ENCODE measurements at places on chromosomes 12 and 14.

- no peak for DNase-seq
Observed at GRCh38 chr12:51959211-51959610, 7.7 kb downstream of the ACVR1B start.

- no peak for DNase-seq
Observed at GRCh38 chr12:26608706-26609105, 224.3 kb downstream of the ITPR2 start.

DNA sequence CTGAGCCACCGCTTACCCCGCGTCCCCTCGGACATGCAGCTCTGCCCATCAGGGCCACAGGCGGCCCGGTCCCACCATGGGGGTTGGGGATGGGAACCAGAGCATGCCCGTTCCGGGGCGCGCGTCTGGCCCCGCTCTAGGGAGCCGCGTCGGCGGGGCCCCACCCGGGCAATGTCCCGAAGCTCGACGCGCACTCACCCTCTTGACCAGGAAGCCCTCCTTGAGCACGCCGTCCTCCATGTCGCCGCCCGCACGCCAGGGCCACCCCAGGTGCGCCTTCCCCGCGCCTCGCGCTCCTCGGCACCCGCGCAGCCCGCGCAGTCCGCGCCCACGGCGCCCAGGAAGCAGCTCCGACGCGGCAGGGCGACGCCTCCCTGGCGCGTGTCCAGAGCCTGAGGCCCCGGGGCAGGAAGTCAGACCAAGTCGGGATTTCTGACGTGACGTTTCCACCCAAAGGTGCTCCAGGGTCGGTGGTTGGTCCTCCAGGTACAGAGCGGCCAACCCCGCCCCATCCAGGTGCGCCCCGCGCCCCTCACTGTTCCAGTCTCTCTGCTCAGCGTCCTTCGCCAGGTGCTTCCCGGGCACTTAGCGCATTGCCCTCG is at the start of gene PLEK2:
PLEK2 (minus strand) TSS at position 346 of the 602 bp plus-strand sequence; CDS start at position 240, 106 bp downstream.
- DNase-seq = no peak

GRCh38 chr12:5944688-5945070 is 380 bp downstream of the ANO2 start:
- no peak for DNase-seq

DNA sequence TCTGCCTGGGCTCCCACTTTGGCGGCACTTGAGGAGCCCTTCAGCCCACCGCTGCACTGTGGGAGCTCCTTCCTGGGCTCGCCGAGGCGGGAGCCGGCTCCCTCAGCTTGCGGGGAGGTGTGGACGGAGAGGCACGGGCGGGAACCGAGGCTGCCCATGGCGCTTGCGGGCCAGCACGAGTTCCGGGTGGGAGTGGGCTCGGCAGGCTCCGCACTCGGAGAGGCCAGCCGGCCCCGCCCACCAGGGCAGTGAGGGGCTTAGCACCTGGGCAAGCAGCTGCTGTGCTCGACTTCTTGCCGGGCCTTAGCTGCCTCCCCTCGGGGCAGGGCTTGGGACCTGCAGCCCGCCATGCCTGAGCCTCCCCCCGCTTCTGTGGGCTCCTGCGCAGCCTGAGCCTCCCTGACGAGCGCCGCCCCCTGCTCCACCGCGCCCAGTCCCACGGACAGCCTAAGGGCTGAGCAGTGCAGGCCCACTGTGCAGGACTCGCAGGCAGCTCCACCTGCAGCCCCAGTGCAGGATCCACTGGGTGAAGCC is 44.6 kb downstream of the R3HDM2 start:
- DNase-seq = no peak

DNA sequence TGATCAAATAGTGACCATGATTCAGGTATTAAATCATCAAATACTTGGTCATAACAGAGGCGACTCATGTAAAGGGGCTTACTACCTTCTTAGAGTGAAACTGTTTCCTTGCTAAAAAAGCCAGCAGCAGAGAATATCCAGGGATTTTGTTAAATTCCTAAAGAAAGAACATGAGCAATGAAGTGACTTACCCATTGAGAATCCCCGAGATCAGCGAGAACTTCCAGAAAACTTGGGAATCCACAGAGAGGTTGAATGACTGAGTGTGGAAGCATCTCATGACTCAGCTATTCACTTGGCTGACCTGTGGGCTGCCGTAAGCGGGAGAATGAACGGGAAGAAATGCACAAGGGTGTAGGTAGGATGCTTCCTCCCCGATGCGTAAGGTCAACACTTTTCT is 85.3 kb upstream of the KCNA1 start:
- no peak for DNase-seq

DNA sequence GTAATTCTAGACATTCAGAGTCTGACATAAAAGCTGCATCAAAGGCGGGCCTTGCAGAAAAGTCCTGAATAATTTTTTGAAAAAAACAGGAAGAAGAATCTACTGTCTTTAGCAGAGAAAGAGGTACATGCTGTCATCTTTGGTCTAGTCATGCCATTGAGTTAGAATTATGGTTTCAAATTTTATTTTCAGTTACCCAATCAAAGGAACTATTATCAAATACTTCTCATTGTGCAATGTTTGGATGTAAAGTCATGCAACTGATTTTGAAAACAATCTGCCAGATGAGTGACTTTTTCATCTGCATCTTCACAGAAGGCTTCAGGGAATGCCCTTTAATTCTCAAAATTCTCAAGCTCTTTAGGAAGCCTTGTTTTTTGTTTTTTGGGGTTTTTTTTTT is 803.5 kb downstream of the FLRT2 start:
- DNase-seq = no peak

DNA sequence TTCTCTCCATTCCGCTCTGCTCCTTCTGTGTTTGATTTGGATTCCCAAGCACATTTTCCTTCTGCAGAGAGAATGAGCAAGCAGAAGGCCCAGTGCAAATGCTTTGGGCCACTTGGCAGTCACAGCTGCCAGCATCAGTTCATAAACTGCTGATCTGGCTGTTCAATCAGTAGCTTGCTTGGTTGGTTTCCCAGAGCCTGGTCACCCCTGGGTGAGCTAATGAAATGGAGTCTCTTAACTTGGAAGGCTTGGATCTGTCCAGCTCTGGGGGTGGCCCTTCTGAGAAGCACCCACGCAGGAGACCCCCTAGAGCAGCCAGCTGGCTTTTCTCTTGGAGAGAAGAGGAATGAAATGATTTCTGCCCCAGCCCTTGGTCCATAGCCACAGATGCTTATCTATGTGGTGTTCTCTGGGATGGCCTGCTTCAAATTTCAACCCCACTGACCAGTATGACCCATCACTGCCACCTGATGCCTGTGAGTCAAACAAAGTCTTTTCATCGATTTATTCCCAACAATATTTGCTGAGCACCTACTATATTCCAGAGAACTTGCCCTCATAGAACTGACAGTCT is 30.3 kb downstream of the FAIM2 start:
- DNase-seq = no peak

- no peak for DNase-seq
Observed at GRCh38 chr12:124298685-124299410, 4.0 kb downstream of the RFLNA start.

DNA sequence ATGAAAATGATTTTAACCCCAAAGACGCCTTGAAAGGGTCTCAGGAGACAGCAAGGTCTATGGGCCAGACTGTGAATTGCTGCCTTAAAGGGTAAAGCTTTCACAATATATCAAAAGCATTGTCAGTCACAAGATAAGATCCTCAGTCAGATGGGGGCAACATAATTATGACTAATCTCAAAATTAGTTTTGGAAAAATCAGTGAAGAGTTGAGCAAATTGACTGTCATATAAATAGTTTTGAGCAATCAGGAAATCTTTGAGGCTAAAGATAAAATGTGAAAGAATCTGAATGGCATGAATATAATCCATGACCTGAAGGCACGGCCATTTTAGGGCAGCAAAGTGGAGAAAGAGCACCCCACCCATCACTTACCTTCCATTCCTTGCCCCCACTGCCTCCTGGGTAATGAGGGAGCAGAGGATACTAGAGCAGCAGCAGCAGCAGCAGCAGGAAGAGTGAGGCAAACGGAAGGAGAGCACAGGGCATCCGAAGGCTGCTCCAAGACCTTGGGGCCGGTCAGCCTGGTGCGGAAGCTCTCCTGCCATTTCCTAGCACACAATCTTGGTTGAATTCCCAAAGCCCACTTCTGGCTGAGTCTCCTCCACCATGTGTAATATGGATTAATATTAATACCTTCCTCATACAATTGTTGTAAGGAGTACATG is 7.0 kb downstream of the STON2 start:
- no peak for DNase-seq

DNA sequence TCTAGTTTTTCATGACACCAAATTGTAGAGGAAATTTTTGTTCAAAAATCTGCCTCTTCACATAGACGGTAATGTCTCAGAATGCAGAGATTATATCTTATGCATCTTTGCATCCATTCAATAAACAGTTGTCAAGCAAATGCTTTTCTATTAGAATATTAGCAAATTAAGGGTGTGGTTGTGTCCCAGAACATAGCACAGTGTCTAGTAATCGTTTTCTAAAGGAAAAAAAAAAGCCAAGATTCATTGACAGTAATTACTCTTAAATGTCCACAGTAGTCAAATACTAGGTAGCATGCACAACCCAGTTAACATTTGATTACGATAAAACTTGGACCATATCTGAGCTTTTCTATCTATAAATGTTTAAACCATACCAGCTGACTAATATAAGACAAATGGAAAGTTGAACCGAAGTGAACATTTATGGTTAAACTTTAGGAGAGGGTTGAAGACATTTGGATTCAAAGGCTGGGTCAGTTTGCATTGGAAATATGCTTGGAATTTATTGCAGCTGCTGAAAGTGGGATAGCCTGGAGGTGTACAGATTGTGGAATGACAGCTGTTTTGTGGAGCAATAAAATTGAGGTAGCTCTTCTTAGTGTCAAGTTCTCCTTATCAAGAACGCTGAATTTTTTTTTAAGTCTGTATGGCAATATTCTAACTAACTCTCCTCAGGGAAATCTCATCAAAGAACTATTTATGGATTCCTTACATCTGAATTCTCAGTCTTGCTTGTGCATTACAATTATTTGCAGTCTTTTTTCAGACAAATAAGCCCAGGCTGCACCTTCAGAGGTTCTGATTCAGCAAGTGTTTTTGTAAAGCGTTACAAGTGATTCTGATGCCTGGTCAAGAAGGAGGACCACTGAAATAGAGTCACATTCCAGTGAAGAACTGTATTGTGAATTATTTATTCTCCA is 66.7 kb upstream of the ATP2B1 start:
- no peak for DNase-seq

DNA sequence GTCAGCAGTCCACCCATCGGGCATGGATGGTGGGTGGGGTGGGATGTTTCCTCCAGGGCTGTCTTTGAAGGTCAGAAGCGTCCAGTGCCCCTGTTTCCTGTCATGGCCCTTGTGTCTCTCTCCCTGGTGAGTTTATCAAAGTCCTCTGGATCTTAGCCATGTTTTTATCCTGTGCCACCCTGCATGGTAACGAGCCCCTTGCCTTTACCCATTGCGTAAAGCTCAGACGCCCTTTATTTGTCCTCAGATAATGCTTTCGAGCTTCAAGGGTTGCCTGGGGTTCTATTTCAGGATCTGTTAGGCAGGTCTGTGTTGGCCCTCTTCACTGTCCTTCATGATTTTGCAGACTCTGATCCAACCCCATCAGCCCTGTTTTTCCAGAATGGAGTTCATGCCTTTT is 172.9 kb downstream of the TSPAN9 start:
- DNase-seq = no peak

DNA sequence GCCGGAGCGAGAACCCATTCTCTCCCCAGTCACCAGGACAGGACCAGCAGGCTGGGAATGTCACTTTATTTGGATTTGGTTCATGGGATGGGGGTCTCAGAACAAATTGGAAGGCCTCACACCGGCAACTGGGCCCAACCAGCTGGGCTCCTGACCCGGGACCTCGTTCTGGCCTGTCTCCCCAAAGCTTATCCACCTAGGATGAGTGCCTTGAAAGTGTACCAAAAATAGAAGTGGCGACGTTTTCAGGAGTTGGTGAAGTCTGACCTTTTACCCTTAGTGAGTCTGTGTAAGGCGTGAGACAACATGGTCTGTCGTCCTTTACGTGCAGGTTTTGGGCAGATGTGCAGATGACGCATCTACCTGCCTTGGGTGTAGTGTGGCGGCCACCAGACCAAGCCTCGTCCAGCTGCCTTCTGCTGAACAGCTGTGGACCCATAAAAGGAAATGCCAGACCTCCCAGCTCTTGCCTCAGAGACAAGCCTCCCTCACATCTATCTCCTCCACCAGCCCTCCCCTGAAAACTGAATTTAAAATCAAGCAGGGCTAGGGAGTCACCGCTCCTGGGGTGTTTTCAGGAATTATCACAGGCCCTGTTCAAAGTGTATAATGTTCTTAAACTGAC is 36.6 kb upstream of the CLMN start:
- no peak for DNase-seq

- DNase-seq = no peak
Observed at GRCh38 chr14:26138764-26139445, 458.9 kb downstream of the NOVA1 start.

GRCh38 chr12:120416490-120417216 is 21.3 kb upstream of the COX6A1 start:
- no peak for DNase-seq

GRCh38 chr14:42229976-42230375 is 623.3 kb downstream of the LRFN5 start:
- DNase-seq = no peak

- no peak for DNase-seq
Observed at GRCh38 chr14:43042408-43042807, 1435.7 kb downstream of the LRFN5 start.

DNA sequence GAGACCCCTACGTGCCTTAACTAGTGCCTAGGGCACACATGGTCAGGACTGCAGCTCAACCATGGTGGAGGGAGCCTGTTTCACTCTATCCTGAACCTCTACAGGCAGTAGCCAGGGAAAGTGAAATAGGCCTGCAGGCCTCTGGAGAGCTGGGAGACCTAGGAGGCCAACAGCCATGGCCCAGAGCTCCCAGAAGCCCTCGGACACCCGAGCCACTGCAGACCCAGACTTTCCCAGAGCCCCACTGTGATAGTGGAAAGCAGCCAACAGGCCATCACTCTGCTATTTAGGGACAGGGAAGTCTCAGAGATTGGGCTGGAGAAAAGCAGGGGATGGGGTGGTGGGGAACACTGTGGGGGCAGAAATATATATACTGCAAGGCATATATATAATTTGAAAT is 56.5 kb upstream of the ZFP36L1 start:
- no peak for DNase-seq

DNA sequence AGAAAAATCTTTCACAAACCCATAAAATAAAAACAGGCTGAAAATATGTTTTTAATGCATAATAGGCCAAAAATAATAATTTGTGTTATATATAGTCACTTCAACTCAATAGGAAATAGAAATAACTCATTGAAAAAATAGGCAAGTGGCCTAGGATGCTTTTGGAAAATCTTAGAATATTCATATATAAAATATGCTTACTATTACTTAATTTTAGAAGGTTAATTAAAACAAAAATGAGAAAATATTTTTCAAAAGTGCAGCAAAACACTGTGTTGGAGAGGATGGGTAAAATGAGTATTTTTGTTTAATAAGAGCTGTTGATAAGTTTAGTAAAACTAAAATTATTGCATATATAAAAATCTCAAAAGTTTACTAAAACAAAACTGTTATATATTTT is 308.0 kb upstream of the ATXN7L3B start:
- DNase-seq = no peak

DNA sequence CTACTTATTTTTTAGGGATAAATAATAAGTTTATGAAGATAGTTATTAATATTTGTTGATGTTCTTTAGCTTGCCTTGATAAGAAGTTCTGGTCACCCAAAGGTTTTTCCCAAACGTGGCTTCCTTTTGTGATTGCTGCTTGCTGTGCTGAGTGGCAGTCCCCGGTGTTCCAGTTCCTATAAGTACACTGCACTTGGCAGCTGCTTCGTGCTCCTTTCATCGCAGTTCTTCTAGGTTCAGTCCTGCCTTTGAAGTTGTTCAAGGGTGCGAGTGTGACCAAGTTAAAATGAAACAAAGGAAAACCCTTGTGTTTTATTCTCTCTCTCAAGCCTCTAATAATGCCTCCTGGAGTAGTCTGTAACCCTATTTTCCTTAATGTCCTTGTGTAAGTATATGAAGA is 128.5 kb upstream of the ATF1 start:
- DNase-seq = no peak

All from GM12892 (cell line).